Foreskin keratinocyte (primary cell): ENCODE measurements at places on chromosomes 4 and X. TPM values are rescaled to one million over a fixed set of nuclear protein-coding genes. Genes with fewer than 3 reads are reported as not detected.

DNA sequence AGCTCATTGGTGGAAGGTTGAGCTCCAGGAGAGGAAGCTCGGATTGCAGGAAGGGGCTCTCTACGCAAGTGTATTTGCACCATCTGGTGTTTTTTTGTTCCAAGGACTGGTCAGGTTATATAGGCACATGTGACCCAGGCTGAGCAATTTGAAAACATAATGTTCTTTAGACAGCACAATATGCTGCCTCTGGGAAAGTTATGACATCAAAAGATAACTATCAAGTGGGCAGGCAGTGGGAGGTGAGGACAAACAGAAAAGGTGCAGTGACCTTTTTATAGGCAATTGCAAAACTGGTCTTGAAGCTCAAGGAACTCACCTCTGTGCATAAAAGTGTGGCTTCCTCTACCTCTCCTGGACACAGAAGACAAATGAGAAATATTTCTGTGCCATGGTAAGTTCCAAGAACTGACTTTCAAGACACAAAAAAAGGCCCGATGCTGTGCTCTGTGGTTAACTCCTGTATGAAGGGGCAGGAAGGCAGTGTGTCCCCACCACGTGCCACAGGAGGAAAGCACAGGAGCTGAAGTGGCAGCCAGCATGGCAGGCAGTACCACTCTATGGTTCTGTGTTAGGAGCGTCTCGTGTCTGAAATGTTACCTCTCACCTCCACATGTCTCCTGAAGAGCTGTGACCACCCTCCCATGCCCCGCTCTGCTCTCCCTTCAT lies 128.6 kb downstream of the SHROOM3 start:
- DNase-seq, result no peak

Gene LNX1
- 0.25 and 0.34 TPM in 2 replicates for total RNA-seq

GRCh38 chr4:78079726-78080430 lies 22.8 kb downstream of the FRAS1 start:
- no peak for DNase-seq

Gene PGAM4
- total RNA-seq, result not detected in 2 replicates

- DNase-seq, result no peak
Observed at GRCh38 chr4:16794816-16795445, 103.5 kb downstream of the LDB2 start.

DNA sequence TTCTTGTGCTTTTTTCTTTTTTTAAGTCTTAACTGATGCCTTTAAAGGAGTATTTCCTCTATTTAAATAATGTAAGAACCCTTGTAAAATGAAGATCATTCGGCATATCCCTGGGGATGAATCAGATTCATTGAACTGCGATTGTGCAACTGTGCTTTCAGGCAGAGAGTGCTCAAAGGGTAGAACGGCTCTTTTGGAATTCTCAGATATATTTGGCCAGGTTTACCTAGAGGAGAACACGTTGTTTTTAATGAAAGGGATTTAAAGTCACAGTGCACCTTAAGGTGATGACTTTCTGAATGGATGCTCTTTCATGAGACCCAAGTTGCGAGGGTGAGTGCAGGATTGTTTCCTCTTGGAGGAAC lies 51.6 kb upstream of the ELOVL6 start:
- no peak for DNase-seq

GRCh38 chr4:107913283-107913899 lies 18.0 kb upstream of the CYP2U1 start:
- peak; percentile 57 for DNase-seq

DNA sequence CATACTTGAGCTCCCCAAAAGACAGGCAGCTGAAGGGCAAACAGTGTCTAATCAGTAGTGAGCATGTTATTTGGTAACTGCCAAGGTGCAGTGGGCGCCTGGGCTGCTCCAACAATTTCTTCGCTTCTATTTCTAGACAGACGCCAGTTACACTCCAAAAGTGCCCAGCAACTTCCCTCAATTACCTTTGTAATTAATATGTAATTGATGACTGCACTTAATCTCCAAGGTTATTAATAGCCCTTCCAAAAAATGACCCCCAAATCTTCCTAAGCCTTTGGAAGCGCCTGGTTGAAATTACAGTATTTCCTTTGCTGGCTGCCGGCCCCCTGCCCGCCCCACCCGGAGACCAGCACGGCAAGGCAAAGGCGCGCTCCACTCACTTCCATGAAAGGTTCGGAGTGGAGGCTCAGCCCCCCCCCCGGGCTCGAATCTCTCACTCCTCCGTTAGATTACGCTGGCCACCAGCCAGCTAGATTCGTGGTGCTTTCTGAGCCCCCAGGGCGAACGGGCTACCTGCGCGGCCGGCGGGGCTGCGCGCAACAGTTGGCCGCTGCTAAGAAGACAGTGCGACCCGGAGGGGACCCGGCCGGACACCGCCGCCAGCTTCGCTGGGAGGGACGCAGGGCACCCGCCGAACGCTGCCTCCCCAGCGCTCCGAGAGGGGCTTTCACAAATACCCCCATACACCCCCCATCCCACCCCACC lies 1.9 kb downstream of the GPC4 start:
- no peak for DNase-seq

DNA sequence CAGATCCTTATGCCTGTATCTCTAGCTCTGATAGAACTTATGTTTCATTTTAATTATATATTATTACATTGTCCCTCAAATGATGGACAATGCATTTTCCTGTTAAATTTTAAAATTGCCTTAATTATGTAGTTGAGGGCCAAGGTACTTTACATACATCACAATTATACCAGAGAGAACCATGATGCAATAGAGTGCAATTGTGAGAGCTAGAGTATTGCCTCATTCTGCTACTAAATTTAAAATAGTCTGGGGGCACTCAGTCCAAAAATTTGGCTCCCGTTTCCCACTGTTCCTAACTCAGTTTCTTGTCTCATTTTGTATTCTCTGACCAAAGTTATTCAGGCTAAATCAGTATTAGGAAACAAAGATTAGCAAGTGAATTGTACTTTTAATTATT lies 378.5 kb upstream of the ZFP42 start:
- DNase-seq, result no peak

Gene CYBB
- 0.03 TPM in 1 of 2 replicates, not detected in the other for total RNA-seq

DNA sequence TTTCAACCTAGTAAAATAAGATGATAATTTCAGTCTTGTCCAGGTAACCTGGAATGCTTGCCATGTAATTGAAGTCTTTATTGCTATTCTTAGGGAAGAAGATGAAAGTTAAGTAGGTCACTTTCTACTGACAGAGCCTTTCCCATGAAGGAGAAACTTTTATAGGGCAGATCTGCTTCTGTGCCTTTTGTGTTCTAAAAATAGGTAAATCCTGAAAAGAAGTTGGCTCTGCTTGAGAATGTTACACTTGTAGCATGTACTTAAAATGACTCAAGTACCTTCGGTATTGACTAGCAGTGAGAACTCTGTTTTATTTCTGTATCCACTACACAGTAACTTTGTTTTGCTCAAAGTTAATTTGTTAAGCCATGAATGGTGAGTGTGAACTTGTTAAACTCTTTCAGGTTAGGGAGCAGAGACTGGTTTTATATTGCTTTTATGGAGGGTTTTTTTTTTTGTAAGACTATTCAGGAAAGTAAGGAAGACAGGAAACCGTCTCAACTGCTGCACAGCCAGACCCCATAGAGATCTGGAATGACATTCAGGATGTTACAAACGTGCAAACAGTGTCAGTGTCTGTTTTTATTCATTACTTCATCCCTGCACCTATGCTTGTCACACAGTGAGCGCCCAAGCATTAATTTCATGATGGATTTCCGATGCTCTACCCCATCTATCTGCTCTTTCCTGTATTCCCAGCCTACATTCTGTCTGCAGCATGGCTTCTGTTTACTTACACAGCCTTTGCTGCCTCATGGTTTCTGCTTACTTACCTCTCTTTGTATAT lies 53.0 kb downstream of the SEPTIN11 start:
- no peak for DNase-seq

- no peak for DNase-seq
Observed at GRCh38 chrX:13654116-13654515, 1.2 kb downstream of the TCEANC start.

Gene ASB5
- not detected in 2 replicates for total RNA-seq

Gene HNRNPH2
- 59.4 and 66.1 TPM in 2 replicates for total RNA-seq

- DNase-seq, result no peak
Observed at GRCh38 chrX:57134702-57135101, 2.5 kb downstream of the SPIN2A start.

- no peak for DNase-seq
Observed at GRCh38 chr4:108060686-108061321, 71.1 kb downstream of the HADH start.

GRCh38 chr4:77015390-77015789 lies 60.4 kb downstream of the CCNI start:
- DNase-seq, result no peak

Gene ARHGAP10
- total RNA-seq, result 25.9 and 26.9 TPM in 2 replicates

Gene TAF7L
- 0.03 TPM in 1 of 2 replicates, not detected in the other for total RNA-seq

DNA sequence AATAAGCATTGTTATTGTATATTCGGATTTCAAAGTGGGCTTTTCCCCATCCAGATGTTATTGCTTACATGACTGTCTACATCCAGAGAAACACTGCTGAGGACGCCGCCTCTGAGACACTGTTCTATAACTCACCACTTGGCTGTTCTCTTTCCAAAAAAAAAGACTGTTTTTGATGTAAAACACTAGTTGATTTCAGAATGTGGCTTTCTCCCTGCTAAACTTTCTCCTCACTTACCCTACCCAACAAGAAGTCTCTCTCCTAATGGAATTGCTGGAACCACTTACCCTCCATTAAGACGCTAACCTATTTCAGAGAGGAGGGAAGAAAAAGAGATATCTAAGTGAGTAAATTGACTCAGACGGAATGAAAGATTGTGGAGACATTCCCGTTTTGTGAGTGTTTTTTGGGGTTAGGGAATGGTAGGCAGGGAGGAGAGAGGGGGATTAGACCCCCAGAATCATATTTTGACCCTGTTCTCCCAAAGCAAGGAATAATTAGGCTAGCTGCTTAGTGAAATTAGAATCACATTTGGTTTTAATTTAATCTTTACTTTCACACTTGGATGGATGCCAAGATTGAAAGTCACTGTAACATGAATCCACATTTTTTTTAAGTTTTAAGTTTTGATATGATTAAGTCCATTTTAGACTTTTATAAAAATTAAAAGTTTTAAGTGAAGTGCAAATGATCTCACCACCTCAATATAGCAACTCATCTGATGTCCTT lies 174.9 kb downstream of the CHIC2 start:
- DNase-seq, result no peak

Gene POU3F4
- total RNA-seq, result not detected in 2 replicates

DNA sequence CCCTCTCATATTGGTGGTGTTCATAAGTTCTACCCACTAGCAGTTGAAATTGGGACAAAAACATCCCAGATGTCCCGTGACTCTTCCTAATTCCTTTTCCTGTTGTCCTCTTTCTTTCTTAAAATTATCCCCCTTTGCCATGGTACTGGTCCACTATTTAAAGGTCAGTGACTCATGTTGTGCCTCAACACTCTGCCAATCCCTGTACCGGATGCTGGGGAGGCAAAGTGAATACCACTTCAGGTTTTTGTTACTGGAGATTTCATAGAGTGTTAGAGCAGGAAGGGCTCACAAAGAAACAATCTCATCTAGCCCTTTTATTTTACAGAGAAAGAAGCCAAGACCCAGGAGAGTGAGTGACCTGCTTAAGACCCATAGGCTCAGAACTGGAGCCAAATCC lies 24.6 kb downstream of the SEPTIN11 start:
- no peak for DNase-seq

GRCh38 chr4:21898101-21898500 lies 50.5 kb downstream of the KCNIP4 start:
- DNase-seq, result no peak

- no peak for DNase-seq
Observed at GRCh38 chr4:10185518-10186227, 69.1 kb upstream of the WDR1 start.

Gene TGIF2LX
- not detected in 2 replicates for total RNA-seq

GRCh38 chrX:129663171-129663570 lies 8.4 kb upstream of the APLN start:
- no peak for DNase-seq

Gene ERAS
- not detected in 2 replicates for total RNA-seq

- DNase-seq, result no peak
Observed at GRCh38 chr4:36208893-36209473, 35.3 kb downstream of the ARAP2 start.

GRCh38 chr4:149706942-149707341 lies 108.7 kb downstream of the IQCM start:
- peak; percentile 24 for DNase-seq

Gene HTRA3
- total RNA-seq, result not detected in 2 replicates

DNA sequence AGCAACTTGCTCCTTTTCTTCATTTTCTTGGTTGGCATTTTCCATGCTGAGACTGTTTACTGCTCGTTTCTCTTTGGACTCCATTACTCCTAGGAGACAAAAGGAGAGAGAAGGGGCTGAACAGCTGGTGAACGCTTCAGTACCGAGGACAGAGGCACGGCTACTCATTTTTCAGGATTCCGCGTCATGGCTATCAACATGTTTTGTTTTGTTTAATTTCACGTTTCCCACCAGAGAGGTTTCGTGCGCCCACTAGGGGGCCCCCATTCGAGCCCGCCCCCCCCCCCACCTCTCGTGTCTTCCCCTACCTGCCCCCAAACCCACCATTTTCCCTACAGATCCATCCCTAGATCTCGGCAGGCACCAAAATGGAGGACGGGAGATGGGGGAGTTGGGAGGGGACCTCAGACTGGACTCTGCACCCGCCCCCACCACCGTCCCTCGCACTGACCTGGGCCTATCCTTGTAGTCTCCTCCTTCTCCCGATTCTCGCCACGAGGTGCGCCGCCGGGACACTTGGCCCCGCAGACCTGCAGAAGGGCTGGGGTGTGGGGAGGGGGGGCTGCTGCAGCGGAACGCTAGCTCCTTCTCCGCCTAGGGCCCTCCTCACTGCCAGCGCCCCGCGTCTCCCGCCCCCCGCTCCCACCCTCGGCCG lies 653 bp downstream of the BEX1 start:
- no peak for DNase-seq

DNA sequence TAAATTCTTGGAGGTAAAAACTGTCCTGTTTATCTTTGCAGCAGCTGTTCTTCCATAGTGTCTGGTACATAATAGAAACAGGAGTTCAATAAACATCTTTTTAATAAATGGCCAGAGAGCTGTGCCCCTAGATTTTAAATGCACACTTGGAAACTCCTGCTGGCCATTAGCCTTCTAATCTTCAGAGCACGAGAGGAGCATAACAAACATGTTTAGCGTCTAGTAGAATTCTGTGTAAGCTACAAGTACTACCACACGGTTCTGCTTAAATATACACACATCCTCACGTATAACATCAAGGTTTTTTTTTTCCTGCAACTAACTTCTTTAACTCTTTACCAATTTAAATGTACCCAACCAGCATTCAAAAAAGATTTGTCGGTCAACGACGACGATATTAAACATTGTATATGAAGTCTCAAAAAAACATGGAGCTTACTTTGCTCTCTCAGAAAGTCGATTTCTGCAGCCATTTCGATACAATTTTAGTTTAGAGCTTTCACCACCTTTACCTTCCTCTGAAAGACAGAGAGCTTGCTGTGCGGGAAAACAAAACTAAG lies 628 bp downstream of the SCLT1 start:
- DNase-seq, result peak; percentile 5

Gene XKRX
- 0.07 and 0.14 TPM in 2 replicates for total RNA-seq
